Skeletal muscle cell (primary cell): ENCODE measurements at places on chromosomes 3 and 15.

DNA sequence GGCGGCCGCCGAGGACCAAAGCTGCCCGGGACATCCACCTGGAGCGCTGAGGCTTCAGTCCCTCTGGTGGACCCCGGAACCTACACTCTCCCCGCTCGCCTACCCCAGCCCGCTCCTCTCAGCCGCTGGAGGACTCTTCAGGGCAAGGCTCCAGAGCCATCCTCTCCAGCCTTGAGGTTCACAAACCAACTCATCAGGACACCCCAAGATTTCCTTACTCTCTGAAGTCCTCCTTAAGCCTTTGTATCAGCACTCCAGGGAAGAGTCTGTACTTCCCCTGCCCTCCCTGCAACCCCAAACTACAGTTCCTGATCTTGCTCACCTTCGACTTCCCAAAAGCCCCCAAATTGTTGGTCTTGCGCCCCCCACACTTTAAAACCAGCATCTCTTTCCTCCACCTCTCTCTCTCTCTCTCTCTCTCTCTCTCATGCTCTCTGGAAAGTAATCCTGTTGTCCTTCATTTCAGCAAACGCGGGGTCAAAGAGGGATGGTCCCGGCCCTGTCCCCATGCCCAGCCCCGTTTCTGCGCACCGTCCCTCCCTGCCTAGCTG lies 438 bp downstream of the THBS1 start:
- DNase-seq, result no peak

- peak; percentile 88 for DNase-seq
These were observed 78.2 kb downstream of the FAIM start for GRCh38 chr3:138686771-138687221.

DNA sequence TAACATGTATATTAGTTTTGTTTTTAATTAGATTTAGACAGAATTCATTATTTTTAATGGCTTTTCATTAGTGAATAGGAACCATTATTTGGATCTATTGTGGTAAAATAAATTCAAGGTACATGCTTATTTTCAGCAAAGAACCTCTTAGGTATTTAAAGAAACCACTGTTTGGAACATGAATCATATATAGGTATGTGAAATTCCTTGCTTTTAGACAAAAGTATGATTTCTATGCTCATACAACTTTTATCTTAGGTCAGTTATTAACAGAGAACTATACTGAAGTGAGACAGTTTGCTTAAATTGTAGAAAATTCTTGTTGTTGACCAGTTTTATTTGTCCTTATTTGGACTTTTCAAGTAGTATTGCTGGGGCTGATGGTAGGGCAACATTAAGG lies 389.9 kb downstream of the FEZF2 start:
- DNase-seq, result no peak

DNA sequence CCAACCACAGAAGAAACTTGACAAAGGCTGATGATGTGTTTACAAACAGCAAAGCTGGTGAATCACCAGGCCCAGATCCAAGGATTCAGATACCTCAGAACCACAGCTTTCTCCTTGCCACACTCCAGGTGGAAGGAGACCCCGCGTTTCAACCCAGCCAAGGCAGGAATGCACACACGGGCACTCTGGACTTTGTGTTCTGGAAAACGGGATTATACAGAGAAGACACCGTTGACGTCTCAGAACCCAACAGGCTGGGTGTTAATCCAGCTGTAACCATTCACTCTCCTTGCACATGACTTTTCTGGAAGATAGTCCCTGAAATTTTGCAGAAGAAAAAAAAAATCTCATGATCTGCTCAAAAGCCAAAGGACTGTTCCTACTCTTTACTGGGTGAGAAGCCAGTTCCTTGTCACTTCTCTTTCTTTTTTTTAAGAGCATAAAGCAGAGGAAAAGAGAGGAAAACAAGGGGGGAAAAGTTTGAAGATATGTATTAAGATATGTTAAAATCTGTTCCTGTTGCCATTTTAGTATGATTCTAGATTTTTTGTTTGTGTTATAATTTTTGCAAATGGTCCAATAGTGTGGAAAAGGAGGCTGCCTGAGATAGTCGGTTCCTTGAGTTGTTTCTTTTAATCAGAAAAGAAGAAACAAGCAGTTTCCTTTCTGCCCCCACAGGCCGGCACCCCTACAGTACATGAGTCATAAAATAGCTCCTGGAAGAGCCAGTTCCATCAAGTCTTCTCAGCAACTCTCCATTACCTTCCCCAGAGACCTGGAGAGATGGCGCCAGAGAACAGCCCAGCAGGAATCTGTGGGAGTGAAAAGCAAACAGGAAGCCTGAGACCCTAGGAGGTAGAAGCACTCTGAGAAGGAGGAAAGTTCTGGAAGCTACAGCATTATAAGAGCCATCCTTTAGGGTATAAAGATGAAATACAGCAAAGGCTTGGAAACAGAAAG lies 73.1 kb downstream of the RORA start:
- DNase-seq, result peak; percentile 89

- no peak for DNase-seq
These were observed 27.7 kb downstream of the PTX3 start for GRCh38 chr3:157464321-157464720.
